ENCODE measurements at places on chromosomes 2 and 18.
A peak's percentile ranks its signal among the peaks of the same experiment; 100 is the strongest.

DNA sequence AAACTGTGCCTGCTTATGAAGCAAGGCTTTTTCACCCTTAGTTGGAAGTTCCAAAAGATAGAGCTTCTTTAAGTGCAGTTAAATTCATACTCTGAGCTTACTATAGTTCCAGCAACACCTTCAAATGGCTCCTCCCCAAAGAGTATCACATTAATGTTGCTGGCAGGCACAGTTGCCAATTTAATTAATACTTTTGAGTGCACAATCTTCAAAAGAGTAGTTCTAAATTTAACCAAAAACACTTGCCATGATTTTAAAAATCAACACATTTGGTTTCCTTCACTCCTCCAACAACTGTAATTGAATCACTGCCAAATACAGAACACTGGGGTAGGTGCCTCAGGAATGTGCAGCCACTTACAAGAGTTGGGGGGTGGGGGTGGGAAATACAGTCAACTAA, 150.6 kb upstream of the UBE2E3 start:
- no peak for DNase-seq

GRCh38 chr18:11561293-11561692, 48.1 kb upstream of the SLC35G4 start:
- DNase-seq: no peak

GRCh38 chr2:159803235-159803962, 5.4 kb upstream of the CD302 start:
- DNase-seq: no peak

GRCh38 chr18:36692921-36693332, 135.9 kb downstream of the TPGS2 start:
- DNase-seq: no peak

DNA sequence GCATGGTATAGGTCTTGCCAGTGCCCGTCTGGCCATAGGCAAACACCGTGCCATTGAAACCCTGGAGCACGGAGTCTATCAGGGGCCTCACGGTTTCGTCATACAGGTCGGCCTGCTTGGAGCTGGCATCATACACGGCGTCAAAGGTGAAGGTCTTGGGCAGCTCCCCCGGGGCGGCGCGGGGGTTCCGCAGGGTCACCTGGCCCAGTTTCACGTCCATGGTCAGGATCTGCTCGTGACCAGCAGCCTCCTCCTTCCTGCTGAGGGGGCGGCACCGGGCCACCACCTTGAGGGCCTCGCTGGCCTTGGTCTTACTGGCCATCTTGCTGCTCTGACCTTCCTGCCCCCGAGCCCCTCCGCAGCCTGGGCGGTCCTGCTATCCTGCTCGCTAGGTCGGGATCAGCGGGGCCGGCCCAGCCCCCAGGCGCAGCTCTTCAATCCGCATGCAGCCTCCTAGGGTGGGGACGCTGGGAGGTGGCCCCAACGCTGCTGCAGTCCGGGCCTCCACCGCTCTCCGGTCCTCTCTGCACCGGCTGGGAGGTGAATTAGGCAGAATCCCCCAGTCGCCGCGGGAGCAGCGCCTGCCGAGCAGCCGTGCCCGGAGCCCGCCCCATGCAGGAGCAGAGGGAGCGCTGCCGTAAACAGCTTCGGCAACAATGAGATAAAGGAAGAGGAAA, 563 bp downstream of the KIF3C start:
- peak; percentile 43 for DNase-seq

DNA sequence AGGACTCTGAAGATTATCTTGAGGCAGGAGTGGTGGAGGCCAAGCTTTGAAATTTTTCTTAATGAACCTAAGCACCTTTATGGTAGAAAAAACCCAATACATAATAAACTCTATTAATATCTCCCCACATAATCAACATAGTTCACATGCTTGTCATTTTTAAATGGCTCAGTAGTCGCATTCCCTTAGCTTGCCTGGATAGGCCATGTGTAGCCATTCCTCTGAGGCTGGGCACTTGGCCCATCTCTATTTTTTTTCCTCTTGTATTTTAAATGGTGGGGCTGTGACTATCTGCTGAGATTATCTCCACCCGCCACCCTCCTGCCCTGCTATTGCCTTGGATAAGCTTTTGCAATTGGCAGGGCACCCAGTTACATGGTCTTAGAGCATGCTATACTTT, 143.1 kb downstream of the FHOD3 start:
- no peak for DNase-seq

GRCh38 chr2:48668992-48669391, 51.3 kb downstream of the GTF2A1L start:
- no peak for DNase-seq

DNA sequence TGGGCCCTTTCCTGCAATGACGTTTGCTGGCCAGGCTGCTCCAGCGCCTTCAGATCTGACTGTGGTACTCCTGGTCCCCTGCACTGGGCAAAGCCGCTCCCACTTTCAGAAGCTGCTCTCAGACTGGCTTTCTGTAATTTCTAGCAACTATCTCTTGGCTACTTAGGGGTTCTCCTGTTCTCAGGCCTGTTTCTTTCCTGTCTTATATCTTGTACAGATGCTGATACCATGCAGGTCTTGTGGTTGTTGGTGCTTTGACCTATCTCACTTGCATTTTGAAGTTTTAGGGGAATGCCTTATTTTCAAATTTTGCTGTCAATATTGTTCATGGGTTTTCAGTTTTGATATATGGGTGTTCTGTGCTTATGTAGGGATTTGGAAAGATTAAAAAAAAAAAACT, 145.8 kb downstream of the CLIP4 start:
- no peak for DNase-seq

DNA sequence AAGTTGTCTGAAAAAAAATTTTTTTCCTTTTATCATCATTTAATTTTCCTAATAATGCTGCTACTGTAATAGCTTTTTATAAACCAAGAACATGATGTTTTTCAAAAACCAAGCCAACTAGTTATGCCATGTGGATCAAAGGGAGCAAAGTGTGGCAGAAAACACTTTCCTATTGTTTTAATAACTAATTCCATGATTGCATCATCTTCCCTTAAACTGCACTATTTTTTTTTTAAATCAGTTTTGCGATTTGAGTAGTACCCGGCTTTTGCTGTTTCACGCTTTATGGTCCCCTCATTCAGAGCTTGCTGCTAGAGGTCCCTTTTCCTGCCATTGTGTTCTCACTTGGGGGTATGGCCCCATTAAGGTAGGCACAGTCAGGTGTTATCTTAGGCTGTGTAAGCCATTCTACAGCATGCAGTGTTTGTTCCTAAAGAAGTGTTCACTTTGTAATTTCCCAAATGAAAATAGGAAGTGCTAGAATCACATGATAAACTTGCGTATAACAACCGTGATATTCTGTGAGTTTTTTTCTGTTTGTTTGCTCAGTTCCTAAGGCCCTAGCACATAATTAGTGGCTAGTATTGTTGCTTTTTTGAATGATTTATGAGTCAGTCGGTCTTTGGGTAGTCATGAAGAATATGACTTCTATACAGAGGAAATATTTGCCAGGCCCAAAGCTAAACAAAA, 225.8 kb downstream of the PTGR3 start:
- no peak for DNase-seq

- no peak for DNase-seq
Observed at GRCh38 chr2:99645960-99646359, 156.1 kb upstream of the REV1 start.

DNA sequence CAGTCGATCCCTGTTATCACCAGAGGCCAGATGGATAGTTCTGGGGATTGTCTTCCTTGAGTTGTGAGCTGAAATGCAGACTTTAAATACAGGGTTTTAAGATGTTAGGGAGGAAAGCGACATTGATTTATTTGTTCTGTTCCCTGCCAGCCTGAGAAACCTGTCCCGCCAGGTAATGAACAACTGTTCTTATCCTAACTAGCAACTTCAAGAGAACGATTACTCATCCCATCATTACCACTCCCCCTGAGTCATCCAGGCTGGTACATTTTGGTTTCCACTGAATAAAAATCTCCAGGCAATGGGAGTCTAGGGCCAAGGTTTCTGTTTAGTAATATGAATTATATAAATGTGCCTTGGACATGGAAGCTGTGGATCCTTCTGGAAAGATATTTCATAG, 131.2 kb downstream of the LYPD6B start:
- DNase-seq: no peak

DNA sequence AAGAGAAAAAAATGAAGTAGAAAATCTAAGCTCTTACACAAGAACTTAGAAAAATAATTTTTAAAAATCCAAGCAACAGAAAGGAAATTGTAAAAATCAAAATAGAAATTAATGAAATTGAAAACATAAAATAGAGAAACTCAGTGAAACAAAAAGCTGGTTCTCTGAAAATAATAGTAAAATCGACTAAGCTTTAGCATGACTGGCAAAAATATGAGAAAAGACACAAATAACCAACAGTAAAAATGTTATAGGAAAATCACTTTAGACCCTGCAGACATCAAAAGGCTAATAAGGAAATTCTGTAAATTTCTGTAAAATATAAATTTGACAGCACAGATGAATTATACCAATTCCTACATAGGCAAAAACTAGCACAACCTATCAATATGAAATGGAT, 768.9 kb upstream of the LRRTM1 start:
- DNase-seq: no peak

Measured in GM13977 (cell line).